Karpas-422 (cell line): ENCODE measurements at places on chromosomes 3 and 15. TPM values are rescaled to one million over a fixed set of nuclear protein-coding genes. Genes with fewer than 3 reads are reported as not detected.

DNA sequence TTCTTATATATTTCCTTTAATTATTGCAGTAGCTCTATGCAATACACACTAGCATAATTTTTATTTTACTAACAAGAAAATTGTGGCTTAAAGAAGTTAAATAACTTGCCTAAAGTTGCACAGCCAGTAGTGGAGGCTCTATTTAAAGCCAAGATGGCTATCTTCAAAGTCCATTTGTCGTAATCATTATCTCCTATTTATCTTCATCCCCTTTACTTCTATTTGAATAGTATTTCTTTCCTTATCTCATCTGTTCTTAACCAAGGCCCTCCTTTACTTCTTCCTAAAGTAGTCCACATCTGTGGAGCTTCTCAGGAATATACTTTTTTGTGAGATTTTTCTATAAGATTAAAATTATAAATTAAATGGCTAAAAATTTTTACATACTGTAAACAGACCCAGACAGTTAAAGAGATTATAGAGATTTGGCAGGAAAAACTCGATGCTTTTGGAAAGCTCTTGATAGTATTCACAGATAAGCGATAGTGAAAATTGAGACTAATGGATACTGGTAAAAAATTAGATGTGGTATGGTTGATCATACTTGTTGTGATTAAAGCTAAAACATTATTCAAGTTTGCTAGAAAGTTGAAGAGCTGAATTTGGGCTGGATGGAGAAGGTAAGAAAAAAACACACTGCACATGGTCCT lies 129.2 kb downstream of the ZNF609 start:
- no peak for DNase-seq

- DNase-seq: no peak
These were observed 590.8 kb downstream of the OTOL1 start for GRCh38 chr3:162087361-162087760.

GRCh38 chr3:61087465-61087864 lies 163.8 kb downstream of the FHIT start:
- DNase-seq: no peak

DNA sequence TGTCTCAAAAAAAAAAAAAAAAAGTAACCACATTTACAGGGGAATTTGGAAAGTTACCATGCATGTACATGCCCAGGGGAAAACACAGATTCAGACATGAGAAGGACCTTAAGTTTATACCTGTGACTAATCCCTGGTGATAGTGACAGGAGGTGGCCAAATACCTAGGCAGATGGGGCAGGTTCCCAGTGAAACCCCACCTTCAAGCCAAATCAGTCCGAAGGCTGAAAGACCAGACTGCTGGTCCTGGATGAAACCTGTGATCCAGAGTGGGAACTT lies 15.8 kb downstream of the SPCS1 start:
- DNase-seq: no peak

- peak; percentile 82 for DNase-seq
These were observed at the start of gene SEMA3F for GRCh38 chr3:50154840-50155490. Gene SEMA3F, plus strand, starts transcription at chr3:50155324. Its CDS starts 4,299 bp downstream, at chr3:50159623.

GRCh38 chr3:197083486-197083885 lies 53.9 kb upstream of the MELTF start:
- DNase-seq: no peak

GRCh38 chr3:31858439-31858838 lies 122.6 kb downstream of the OSBPL10 start:
- peak; percentile 87 for DNase-seq

DNA sequence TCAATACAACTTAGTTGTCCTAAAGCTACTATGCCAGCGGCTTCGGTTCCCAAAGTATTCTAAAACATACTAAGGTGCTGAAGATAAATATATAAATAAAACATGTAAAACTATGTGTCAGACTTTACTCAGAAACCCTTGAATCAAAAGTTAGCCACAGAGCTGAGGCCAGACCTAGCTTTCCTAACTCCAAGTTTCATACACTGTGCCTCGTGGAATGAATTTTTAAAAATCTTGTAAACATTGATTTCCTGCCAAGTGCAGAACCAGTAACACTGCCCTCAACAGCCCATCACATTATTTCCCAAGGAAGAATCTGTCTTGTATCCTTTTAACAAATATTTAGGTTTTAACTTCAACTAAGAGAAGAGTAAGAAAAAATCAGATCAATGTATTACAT lies 36.4 kb downstream of the TAMM41 start:
- no peak for DNase-seq

DNA sequence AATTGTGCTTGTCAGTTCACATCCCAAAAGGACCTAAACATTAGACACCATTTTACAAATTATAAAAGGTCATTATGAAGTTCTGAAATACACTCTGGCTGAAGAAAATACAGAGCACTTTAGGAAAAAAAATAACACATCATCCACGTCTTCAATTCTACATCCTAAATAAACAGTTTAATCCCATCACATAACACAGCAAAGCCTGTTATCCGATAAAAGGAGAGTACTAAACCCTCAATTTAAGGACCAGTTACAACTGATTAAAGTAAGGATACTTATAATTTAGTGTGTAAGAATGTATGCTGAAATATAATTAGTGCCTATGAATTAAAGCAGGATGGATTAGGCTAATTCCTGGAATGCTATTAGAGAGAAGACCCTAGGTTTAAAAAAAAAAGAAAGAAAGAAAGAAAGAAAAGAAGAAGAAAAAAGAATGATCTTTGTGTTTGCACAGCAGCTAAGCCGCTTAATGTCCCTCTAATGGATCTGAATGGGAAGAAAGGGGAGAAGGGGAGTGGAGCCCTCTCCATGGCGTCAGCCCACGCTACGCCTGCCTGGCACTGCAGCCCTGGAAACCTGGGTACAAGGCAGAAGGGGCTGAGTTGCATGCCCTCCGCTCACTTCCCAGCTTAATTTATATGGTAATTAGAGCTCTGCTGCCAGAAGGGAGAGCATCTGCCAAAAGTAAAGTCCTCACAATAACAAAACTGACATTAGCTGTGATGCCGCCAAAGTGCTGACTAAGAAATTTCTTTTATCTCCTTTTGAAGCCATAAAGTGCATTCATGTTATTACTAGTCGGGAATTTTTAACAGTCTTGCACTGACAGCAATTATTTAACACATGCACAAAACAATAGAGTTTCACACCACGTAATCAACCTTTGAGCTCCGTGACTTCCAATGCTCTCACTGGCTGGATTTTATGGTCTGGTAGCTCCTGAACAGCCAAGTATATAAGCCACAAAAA lies 90.0 kb downstream of the FSIP1 start:
- no peak for DNase-seq

GRCh38 chr15:63945838-63946298 lies 100.4 kb downstream of the DAPK2 start:
- DNase-seq: no peak

DNA sequence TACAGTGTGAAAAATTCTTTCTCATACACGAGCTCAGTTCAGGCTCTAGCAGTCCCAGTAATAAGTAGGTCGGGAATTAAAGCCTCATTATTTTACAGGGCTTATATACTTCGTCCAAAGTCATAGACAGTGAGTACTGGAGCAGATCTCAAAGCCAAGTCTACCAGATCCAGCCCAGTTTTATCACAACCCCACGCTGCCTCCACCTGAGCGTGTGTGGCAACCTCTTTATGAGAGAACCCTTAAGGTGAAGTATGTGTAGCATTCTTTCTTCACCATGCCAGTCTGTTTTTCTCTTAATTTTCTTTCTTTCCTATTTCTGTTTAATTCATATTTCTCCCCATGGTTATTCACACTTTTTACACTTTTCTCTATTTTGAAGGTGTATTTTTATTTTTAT lies 574.6 kb upstream of the ARPP21 start:
- no peak for DNase-seq

The ITGA11 gene
- not detected in 2 replicates for total RNA-seq

The GOLGA6A gene
- not detected in 2 replicates for total RNA-seq

The NPAP1 gene
- not detected in 2 replicates for total RNA-seq

The LMAN1L gene
- total RNA-seq: 3.3 and 4.3 TPM in 2 replicates

The CCDC50 gene
- not detected in 2 replicates for total RNA-seq

The FOXB1 gene
- not detected in 2 replicates for total RNA-seq

The TNNC1 gene
- total RNA-seq: 0.65 TPM in 1 of 2 replicates, not detected in the other

The IL16 gene
- 3.3 and 4.4 TPM in 2 replicates for total RNA-seq

The LEKR1 gene
- total RNA-seq: 2.3 and 6.4 TPM in 2 replicates
